ENCODE measurements at places on chromosomes 11 and 22.

DNA sequence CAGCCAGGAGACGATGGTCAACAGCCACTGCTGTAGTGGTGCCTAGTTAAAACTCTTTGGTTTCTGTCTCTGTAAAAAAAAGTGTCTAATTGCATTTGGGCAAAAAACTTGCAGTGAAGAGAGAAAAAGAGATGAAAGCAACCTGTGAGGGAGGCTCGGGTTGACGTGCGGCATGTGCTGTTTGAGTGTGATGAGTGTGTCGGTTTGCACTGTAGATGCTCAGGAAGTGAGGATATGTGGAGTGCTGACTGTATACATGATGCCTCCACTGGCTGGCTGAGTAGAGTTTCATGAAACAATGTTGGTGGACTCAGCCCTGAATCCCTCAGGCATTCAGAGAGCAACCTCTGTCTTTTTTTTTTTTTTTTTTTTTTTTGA lies 4.3 kb upstream of the DGCR6L start:
- no peak for DNase-seq

- no peak for DNase-seq
Observed at GRCh38 chr11:93288767-93289166, 41.8 kb upstream of the DEUP1 start.

DNA sequence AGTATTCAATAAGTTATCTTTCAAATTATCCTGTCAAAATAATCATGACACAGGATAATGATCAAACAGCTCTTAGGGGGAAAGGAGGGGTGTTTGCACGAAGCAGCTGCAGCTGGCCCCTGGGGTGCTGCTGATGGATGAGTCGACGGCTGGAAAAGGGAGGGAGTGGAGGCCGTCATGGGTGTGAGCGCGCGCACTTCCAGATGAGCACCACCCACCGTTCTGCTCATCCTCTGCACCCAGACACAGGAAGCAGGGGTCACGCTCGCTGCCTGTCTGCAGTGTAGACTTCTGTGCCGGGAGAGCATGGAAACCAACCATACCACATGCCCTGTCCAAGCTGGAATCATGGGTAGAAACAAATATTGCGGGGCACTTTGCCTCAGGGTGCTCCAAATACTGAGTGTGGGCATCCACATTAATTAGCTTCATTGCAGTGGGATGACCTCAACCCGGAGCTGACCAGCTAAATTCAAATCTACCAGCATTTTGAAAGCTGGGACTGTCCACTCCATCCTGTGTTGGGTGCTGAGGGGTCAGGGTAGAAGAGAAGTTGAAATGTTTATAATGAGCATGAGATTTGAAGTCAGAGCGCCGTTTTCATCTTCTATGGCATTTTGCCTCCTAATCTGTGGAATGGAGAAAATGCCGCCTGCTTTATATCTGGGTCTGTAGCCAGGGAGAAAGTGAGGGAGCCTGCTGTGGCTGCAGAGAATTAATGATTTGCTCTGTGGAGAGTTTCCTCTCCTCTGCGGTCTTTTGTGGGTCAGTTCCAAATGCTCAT lies 802.4 kb downstream of the TBC1D22A start:
- DNase-seq: no peak

- no peak for DNase-seq
Observed at GRCh38 chr11:78451371-78452150, 33.9 kb upstream of the GAB2 start.

GRCh38 chr11:3885855-3886254 lies 30.4 kb downstream of the STIM1 start:
- no peak for DNase-seq
